IMR-90 (cell line): ENCODE measurements at places on chromosomes 11 and 22. TPM values are rescaled to one million over a fixed set of nuclear protein-coding genes. Genes with fewer than 3 reads are reported as not detected.
A peak's percentile ranks its signal among the peaks of the same experiment; 100 is the strongest.

GRCh38 chr11:43542750-43543712 lies 137.5 kb upstream of the HSD17B12 start:
- H3K4me3 ChIP-seq = no peak overlapping the region

- no peak overlapping the region for H3K27ac ChIP-seq
- no peak for DNase-seq
- H3K27me3 ChIP-seq = peaks cover 14% of the 10 kb centered on the region
- H3K36me3 ChIP-seq = no peaks in the 10 kb centered on the region
- H3K4me1 ChIP-seq = no peaks in the 10 kb centered on the region
Measured at GRCh38 chr22:20283674-20284066, 15.6 kb upstream of the RTN4R start.

DNA sequence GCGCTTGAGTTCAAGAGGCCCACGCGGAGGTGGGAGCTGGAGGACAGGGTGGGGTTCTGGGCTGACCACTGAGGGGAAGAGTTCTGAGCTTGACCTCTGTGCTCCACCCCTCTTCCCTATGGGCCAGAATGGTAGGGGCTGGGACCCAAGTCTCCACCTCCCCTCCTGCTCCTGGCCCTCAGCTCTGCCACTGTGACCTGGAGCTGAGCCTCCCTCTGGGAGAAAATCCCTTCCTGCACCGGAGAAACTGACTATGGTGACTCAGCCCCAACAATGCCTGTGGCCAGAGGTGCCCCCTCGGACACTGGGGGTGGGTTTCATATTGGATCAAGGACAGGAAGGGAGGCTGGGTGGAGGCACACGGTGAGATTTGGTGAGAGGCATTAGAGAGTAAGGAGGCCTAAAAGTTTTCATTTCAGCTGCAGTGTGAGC lies 23.0 kb downstream of the RELT start:
- peak; percentile 44 for DNase-seq
- H3K27ac ChIP-seq = no peak overlapping the region
- no peaks in the 10 kb centered on the region for H3K27me3 ChIP-seq
- H3K4me1 ChIP-seq = peaks cover 6% of the 10 kb centered on the region; the same call in 1 of the 2 replicates

DNA sequence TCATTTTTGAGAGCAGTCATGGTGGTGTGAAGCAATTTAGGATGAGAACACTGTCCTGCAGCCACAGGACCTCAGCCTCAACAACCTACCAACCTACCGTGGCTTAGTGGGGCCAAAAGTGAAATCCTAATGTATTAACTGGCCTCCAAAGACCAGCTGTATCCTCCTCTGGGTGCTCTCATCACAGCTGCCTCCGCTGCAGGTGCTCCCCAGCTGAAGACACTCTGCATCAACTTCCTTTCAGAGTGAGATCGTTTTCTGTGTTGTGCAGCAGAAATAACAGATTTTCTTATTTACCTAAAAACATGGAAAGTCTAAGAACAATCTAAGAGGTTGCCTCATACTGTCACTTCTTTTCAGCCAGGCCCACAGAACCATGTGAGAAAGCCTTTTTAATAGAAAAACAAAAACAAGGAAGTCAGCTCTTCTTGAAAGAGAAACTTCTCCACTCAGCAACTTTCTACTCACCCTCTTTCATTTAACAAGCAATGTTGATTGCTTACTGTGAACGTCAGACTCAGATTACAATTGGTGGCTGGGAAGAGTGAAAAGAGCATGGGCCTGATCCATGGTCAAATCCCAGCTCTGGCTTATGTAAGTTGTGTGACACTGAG lies 136.1 kb downstream of the TENM4 start:
- H3K4me1 ChIP-seq = no peaks in the 10 kb centered on the region
- no peak overlapping the region for H3K4me3 ChIP-seq
- no peak overlapping the region for H3K27ac ChIP-seq
- DNase-seq = no peak
- no peaks in the 10 kb centered on the region; the same call in 1 of the 2 replicates for H3K36me3 ChIP-seq
- no peaks in the 10 kb centered on the region for H3K27me3 ChIP-seq

The ELMOD1 gene
- 0.18 and 0.28 TPM in 2 replicates for total RNA-seq

The MMP12 gene
- total RNA-seq = not detected in 2 replicates

- no peaks in the 10 kb centered on the region; the same call in 1 of the 2 replicates for H3K27me3 ChIP-seq
- peak; percentile 23 for DNase-seq
- H3K4me1 ChIP-seq = 0 out of 2 replicates have a peak, but pooled peaks cover 2% of the 10 kb centered on the region
Measured at GRCh38 chr11:70551351-70552166, 153.2 kb downstream of the CTTN start.
